ENCODE measurements at places on chromosomes 6 and 20. TPM values are rescaled to one million over a fixed set of nuclear protein-coding genes. Genes with fewer than 3 reads are reported as not detected.

The TMEM244 gene
- not detected for polyA plus RNA-seq

The OR2J2 gene
- not detected for polyA plus RNA-seq

The INSM1 gene
- 0.11 TPM for polyA plus RNA-seq

The ARMC12 gene
- polyA plus RNA-seq = not detected

The ENPP5 gene
- polyA plus RNA-seq = 295 TPM

The PLA2G7 gene
- polyA plus RNA-seq = 1.7 TPM

The OR2J3 gene
- not detected for polyA plus RNA-seq

The ENPP4 gene
- 46.4 TPM for polyA plus RNA-seq

The SLCO4A1 gene
- 18.2 TPM for polyA plus RNA-seq
